ENCODE measurements at places on chromosomes 2 and 18. TPM values are rescaled to one million over a fixed set of nuclear protein-coding genes. Genes with fewer than 3 reads are reported as not detected.

DNA sequence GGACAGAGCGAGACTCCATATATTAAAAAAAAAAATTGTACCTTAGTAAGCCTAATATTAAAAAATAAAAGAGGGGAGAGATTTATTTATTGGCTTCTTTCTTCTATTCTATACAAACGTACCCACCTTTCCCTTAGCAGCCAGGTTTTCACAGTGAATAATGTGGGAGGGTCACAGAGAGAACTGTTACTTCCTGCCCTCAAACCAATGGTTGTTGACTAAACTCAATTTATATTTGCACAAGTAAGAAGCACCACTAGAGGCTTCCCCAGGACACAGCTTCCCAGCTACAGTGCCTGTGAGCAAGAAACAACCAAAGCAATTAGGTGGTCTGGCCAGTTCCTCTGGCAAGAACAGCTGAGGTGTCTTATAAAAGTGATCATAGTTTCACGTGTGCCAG is 28.9 kb upstream of the GALR1 start:
- no peaks in the 10 kb centered on the region for H3K36me3 ChIP-seq
- H3K27me3 ChIP-seq: no peaks in the 10 kb centered on the region
- no peak overlapping the region for H3K4me3 ChIP-seq
- H3K27ac ChIP-seq: no peak overlapping the region
- no peak for DNase-seq

GRCh38 chr2:54763636-54764291 is 40.3 kb downstream of the EML6 start:
- no peaks in the 10 kb centered on the region for H3K36me3 ChIP-seq
- H3K27ac ChIP-seq: no peak overlapping the region
- no peak for DNase-seq

DNA sequence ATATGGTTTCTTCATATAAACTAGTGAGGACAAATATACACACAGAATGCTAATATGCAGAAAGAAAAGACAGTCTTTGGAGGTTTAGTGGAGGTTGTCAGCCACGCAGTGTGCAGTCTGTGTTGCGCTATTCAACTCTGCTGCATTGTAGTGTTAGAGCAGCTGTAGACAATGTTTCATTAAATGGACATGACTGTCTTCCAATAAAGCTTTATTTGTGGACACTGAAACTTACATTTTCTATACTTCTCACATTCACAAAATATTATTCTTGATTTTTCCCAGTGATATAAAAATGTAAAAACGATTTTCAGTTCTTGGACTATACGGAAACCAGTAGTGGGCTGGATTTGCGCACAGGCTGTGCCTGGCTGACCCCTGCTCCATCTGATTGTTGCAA is 13.3 kb downstream of the TTC27 start:
- H3K27ac ChIP-seq: no peak overlapping the region
- H3K4me1 ChIP-seq: no peaks in the 10 kb centered on the region
- no peaks in the 10 kb centered on the region for H3K27me3 ChIP-seq
- DNase-seq: no peak
- peaks cover 11% of the 10 kb centered on the region for H3K36me3 ChIP-seq

DNA sequence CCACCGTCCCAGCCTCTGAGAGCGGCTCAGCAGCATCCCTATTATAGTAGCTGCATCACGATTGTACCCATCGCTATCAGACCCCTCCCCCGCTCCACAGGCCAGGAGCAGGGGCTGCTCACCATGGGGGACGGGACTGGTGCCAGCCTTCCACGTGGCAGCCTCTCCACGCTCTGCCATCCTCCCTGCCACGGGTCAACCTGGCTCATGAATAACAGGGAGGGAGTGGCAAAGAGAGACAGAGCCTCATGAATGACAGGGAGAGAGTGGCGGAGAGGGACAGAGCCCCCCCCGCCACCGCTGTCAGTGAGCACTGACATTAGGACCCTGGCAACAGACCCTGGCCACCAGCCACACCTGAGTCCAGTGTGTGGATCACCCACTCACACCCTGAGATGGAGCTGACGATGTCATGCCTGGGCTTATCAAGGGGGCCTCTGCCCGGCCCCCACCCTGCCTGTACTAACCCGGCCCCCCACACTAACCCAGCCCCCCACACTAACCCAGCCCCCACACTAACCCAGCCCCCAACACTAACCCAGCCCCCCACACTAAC is 16.9 kb downstream of the CROCC2 start:
- H3K36me3 ChIP-seq: no peaks in the 10 kb centered on the region
- no peak overlapping the region for H3K27ac ChIP-seq
- no peaks in the 10 kb centered on the region for H3K27me3 ChIP-seq
- no peak for DNase-seq
- no peak overlapping the region for H3K4me3 ChIP-seq

- no peak overlapping the region for H3K27ac ChIP-seq
- H3K4me1 ChIP-seq: no peaks in the 10 kb centered on the region
- H3K36me3 ChIP-seq: no peaks in the 10 kb centered on the region
- no peak for DNase-seq
- H3K4me3 ChIP-seq: no peak overlapping the region
- H3K27me3 ChIP-seq: no peaks in the 10 kb centered on the region
These were observed 113.5 kb upstream of the NEDD4L start for GRCh38 chr18:57930476-57930875.

Gene C2orf81
- 3.2 TPM for total RNA-seq

Gene SLC16A14
- 0.27 TPM for total RNA-seq

Gene RAPGEF4
- total RNA-seq: not detected
